ENCODE measurements at places on chromosomes 4 and X.

- DNase-seq: no peak
Measured at GRCh38 chr4:137212601-137213000, 319.7 kb downstream of the PCDH18 start.

GRCh38 chrX:15206306-15206705, 63.6 kb downstream of the ASB9 start:
- no peak for DNase-seq

- DNase-seq: no peak
Measured at GRCh38 chr4:52843958-52844357, 18.2 kb upstream of the RASL11B start.

- no peak for DNase-seq
Measured at GRCh38 chr4:183971929-183972490, 66.9 kb downstream of the STOX2 start.

DNA sequence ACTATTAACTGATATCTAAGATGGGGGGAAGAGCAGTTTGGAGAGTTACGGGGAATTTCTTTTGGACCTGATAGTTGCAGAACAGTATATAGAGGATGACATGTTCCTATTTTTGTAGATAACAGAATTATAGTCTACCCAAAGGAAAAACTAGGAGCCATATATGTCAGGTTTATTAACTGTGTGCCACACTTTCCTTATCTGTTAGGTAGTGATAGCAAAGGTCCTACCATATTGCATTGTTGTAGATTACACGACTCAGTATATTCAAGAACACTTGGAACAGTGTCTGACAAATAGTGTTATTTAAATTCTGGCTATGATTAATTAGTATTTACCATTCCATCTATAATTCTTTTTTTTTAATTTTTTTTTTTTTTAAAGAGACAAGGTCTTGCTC, 175.3 kb downstream of the NR3C2 start:
- no peak for DNase-seq

- peak; percentile 70 for DNase-seq
Measured at GRCh38 chrX:135596495-135596894, 76.0 kb downstream of the INTS6L start.

GRCh38 chr4:154417373-154417673, 74.3 kb downstream of the DCHS2 start:
- no peak for DNase-seq

GRCh38 chrX:148574237-148574973, 74.0 kb downstream of the AFF2 start:
- no peak for DNase-seq

DNA sequence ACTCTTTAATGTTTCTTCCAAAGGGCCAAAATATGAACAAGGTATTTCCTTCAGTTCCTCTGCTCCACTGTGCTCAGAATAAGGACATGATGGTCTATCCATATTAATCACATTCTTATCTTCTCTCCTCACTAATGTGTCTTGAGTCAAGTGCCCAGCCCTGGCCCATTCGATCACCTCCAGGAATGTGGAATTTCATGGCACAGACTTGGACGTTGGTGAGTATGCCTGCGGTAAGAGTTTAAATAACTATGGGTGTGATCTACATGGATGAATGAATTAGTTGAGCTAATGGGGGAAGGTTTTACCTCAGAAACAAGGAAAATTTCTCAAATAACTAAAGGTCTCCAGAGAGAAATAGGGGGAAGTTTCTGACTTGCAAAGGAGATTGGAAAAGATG, 174.0 kb downstream of the NPFFR2 start:
- DNase-seq: no peak

DNA sequence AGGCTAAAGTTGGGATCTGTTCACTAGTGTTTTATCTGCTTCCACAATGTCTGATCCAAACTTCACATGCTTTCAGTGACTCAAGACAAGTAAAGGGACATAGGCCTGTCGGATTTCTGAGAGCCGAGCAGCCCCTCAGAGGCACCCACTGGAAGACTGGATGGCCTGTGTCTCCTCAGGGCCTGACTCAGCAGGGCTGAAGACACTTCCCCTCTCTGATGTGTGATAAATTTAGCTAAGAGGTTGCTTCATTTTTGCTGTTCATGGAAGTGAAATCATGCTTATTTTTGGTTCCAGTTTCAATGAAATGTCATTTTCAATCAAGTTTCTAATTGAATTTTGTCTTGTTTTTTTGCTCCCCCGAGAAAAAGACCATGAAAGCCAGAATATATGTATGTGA, 93.7 kb downstream of the MXRA5 start:
- no peak for DNase-seq

GRCh38 chr4:173930329-173930967, 353.0 kb downstream of the FBXO8 start:
- no peak for DNase-seq

- DNase-seq: no peak
Measured at GRCh38 chr4:176393306-176394013, 73.7 kb downstream of the SPCS3 start.

- no peak for DNase-seq
Measured at GRCh38 chr4:153419673-153420278, 46.4 kb upstream of the TMEM131L start.

DNA sequence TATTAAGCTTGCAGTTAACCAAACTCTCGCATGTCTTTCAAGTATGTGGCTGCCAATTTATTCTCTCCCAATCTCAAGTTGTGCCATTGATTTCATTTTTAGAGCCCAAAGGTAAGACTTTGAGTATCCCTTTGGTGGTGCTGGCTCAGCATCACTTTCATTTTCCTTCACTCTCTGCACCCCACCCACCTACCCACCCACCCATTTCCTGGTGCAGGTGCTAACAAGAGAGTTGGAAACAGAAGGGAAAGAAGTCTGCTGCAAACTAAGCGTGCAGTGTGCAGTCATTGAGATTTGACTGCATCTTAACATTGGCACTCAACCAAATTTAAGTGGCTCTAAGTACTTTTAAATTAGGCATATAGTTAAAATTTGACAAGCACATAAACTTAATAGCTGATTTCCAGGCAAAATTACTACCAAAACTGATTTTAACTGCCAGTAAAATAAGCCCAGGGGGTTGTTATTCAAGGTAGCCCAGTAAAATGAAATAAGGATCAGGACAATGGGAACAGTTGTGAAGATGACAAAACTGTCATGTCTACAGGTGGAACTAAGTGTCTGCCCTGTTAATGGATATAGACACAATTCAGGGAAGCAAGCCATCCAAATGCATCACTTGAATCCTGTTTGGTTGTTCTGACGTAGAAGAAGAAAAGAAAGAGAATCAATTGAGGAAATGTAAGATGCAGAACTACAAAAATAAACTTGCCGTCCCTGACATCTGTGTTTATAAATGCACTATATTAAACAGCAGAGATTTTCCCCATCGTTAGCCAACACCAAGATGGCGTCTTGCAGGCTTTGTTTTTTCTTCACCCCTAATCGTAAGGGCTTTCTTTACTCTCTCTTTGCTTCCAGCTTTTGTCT, 184.2 kb downstream of the KDR start:
- DNase-seq: peak; percentile 29

- DNase-seq: peak; percentile 53
Measured at GRCh38 chr4:80202741-80203553, 5.6 kb downstream of the PRDM8 start.

- DNase-seq: no peak
Measured at GRCh38 chrX:129556806-129557315, 16.8 kb downstream of the OCRL start.

DNA sequence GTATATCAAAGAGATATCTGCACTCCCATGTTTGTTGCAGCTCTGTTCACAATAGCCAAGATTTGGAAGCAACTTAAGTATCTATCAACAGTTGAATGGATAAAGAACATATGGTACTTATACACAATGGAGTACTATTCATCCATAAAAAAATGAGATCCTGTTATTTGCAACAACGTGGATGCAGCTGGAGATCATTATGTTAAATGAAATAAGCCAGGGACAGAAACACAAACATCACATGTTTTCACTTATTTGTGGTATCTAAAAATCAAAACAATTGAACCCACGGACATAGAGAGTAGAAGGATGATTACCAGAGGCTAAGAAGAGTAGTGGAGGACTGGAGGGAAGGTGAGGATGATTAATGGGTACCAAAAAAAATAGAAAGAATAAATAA, 14.2 kb downstream of the IQCM start:
- DNase-seq: no peak

Data from stimulated activated CD8-positive, alpha-beta memory T cell treated with anti-CD3 and anti-CD28 coated beads, Interleukin-4, amount 100 ng/mL, for 48 hours (primary cell).